Lung (tissue), 17 donors: ENCODE measurements at places on chromosomes 6 and 20. TPM values are rescaled to one million over a fixed set of nuclear protein-coding genes. Genes with fewer than 3 reads are reported as not detected.

DNA sequence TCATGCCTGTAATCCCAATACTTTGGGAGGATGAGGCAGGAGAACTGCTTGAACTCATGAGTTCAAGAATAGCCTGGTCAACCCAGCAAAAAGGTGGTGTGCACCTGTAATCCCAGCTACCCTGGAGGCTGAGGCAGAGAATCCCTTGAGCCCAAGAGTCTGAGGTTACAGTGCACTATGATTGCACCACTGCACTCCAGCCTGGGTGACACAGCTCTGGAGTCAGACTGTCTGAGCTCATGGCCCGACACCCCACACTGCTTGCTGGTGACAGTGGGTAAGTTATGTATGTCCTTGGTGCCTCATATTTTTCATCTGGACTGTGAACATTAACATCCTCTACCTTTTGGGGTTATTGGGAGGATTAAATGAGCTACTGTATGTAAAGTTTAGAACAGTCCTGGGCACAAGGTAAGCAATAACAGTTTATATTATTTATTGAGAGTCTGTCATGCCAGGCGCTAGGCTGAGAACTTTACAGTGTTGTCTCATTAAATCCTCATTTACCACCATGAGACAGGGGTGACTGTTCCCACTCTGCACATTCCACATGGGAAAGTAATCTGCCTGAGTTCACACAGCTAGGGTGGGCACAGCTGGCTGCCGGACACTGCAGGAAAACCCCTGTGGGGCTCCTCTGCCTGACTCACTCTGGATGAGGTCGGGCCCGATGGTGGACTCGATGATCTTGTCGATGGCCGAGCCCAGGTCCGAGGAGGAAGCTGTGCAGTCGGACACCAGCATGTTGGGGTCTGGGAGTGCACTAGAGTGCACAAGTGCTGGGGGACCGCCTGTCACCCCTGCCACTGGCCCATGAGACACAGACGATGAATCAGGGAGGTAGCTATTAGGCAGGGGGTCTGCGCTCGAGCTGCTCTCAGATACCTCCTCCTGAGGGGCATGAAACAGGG is 2.9 kb downstream of the ZNF335 start:
- DNase-seq = no peak

- no peak for DNase-seq
Observed at GRCh38 chr6:166119116-166119911, 48.3 kb downstream of the TBXT start.

- peak; percentile 84 for DNase-seq
Observed at GRCh38 chr6:77457720-77458349, 5.5 kb downstream of the HTR1B start.

The CGA gene
- not detected for total RNA-seq

GRCh38 chr6:100228834-100229441 is 234.9 kb upstream of the MCHR2 start:
- peak; percentile 70 for DNase-seq

The ZNFX1 gene
- 25.8 TPM for total RNA-seq

- DNase-seq = no peak
Observed at GRCh38 chr20:15138548-15139126, 801.2 kb upstream of the FLRT3 start.

The PSMB8 gene
- 79.0 TPM for total RNA-seq

The KCNG1 gene
- total RNA-seq = 0.31 TPM

DNA sequence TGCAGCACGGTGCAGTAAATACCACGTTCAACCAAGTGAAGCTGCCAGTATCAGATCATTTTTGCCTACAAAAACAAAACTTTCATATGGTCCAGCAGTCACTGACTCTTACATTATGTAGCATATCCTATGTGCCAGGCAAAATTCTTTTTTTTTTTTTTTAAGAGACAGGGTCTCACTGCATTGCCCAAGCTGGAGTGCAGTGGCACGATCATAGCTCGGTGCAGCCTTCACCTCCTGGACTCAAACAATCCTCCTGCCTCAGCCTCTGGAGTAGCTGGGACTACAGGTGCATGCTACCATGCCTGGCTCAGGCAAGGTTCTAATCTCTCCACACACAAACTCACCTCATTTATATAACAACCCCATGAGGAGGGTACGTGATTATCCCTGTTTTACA is 208.6 kb upstream of the JARID2 start:
- no peak for DNase-seq

The NKAIN4 gene
- not detected for total RNA-seq

DNA sequence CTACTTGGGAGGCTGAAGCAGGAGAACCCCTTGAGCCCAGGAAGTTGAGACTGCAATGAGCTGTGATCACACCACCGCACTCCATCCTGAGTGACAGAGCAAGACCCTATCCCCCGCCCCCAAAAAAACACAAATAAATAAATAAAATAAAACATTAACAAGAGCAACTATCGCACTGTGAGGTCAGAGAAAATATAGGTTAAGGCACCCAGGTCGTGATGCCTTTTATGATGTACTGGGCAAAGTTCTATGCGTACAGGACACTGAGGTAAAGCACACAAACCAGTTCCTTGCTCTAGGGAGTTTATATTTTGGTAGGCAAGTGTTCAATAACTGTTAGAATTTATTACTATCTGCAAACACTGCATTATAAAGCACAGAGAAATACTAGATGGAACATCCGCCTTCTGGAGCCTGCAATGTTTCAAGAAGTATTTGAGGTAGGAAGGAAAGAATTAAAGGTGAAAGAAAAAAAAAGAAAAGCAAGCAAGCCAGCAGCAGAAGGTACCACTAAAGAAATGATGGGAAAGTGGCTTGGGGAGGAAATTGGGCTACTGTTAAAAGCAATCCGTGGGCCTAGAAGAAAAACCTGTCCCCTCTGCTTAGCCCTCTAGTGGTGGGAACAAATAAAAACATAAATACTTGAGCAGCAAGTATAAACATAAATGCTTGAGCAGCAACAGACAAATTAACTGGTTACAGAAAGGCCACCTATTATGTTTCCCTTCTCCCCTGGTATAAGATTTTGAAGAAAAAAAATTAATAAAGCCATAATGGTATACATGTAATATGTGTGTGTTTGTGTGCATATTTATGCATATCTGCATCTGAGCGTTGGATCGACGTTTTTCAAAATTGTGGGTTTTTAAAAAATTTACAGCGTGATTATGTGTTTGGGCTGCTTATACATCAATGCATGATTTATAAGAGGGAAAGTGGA is 128.0 kb downstream of the PHACTR1 start:
- peak; percentile 20 for DNase-seq

The EFCAB8 gene
- total RNA-seq = 0.57 TPM

GRCh38 chr6:91166271-91167046 is 579.6 kb upstream of the MAP3K7 start:
- DNase-seq = no peak

The RIPPLY2 gene
- total RNA-seq = not detected

GRCh38 chr20:35311822-35312221 is 19.6 kb upstream of the FAM83C start:
- DNase-seq = no peak

The HINT3 gene
- total RNA-seq = 41.9 TPM

DNA sequence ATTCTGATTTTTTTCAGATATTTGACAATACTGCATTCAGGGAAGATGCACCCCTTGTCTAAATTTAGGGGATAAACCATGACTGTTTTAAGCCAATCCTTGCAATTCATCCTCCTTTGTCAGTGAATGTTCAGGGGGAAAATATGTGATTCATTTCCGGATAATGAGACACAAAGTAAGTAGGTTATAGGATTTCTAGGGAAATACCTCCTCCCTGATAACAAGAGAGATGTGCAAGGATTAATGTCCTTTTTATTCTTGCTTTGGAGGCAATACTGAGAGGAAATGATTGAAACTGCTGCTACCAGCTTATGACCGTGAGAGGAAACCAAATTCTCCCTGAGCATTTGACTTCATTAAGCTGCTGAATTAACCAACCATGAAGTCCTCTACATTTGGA is 161.3 kb upstream of the EYA4 start:
- no peak for DNase-seq

- DNase-seq = no peak
Observed at GRCh38 chr6:16292942-16293341, 54.6 kb downstream of the GMPR start.

DNA sequence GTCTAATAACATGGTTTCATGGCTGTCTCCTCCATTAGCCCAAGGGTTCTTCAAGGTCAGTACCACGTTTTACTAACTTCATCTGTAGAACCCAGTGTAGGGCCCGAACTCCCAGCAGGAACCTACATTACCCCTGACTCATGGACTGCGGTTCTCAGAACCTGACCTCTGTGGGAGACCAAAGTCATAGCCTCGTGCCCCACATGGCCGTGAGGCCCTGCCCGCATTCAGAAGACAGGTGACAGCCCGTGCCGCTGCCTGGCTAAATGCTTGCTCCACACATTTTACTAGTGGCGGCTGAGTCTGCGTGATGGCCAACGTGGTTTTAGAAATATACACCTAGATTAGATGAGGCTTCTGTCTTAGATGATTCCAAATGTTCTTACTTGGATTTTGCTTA is 94.9 kb downstream of the CDH4 start:
- no peak for DNase-seq

DNA sequence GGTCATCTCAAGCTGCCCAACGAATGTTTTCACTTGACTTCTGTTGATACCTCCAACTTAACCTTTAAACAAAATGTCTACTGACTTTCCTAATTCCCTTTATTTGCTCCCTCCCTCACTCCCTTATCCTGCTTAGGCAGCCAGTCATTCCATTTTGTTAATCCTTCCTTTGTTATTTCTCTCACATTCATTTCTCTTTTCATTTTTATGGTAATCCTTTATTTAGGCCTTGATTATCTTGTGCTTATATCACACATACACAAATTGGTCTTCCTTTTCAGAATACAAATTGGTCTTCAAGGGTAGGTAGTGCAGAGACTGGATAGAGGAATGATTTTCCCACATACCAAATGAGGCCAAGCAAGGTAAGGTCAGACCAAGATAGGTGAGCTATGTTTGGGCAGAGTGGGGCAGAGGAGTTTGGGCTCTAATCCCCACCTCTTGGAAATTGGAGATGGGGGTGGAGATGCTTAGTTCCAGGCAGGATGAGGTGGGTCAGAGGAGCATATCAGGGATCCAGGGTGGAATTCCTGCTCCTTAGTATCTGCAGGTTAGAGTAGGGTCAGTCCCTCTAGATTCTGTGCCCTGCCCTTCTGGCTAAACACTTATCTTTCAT is 2.0 kb upstream of the SPACA1 start:
- DNase-seq = no peak

GRCh38 chr20:33518071-33518470 is 28.2 kb downstream of the CBFA2T2 start:
- no peak for DNase-seq

DNA sequence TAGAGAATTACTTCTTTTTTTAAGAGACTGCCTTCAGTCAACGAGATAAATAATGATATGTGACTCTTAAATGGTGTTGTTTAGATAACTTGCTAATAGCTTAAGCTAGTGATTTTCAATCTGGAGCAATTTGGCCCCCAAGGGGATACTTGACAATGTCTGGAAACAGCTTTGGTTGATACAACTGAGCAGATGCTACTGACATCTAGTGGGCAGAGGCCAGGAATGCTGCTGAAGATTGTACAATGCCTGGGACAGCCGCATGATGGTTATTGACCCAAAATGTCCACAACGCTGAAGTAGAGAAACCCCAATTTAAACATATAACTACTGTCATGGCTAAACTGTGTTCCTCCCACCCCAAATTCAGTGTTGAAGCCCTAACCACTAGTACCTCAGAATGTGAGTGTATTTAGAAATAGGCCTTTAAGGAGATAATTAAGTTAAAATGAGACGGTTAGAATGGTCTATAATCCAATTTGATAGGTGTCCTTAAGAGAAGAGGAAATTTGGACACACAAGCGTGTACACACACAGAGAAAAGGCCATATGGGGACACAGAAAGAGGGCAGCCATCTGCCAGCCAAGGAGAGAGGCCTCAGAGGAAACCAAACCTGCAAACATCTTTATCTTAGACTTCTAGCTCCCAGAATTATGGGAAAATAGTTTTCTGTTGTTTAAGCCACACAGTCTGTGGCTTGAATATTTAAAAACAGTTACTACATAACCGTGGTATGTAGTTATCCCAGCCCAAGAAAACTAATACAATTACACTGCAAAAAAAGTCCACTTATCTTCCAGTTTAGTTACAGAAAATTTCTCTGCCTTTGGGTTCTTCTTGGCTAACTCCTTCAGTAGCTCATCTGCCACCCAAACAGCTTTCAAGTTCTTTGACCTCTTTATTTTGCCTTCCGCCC is 22.2 kb downstream of the RWDD2A start:
- DNase-seq = peak; percentile 89

DNA sequence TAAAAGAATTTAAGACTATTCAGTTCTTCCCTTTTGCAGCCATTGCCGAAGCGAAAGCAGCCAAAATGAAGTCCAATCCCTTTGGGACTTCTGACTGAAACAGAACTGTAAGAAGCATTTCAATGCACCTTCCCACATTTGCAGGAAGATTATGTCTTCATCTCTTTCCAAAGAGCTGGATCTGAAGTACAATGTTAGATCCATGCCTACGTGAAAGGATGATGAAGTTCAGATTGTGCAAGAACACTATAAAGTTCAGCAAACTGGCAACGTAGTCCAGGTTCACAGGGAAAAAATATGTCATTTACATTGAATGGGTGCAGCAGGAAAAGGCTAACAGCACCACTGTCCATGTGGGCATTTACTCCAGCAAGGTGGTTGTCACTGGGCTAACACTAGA is 6.0 kb upstream of the FILIP1 start:
- no peak for DNase-seq

- DNase-seq = peak; percentile 88
Observed at GRCh38 chr6:55578537-55579363, at the start of gene HMGCLL1. Gene HMGCLL1 (minus strand): TSS chr6:55579192. CDS start chr6:55579055, 137 bp downstream.

DNA sequence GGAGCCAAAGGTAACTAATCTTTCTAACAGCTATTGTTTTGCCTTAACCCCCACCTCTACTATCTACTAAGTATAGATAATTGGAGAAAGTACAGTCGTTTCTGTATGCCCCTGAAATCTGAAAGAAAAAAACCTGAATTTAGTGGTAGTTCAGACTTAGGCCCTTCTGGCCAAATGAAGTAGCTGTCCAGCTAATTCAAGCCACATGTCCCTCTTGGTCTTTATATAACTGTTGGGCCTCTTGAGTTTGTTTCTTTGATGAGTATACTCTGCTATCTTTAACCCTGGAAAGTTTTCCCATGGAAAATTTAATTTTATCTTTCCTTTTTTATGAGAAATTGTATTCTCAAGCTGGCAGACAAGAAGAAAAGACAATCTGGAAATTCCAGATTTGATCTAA is 73.0 kb upstream of the FAM8A1 start:
- no peak for DNase-seq

DNA sequence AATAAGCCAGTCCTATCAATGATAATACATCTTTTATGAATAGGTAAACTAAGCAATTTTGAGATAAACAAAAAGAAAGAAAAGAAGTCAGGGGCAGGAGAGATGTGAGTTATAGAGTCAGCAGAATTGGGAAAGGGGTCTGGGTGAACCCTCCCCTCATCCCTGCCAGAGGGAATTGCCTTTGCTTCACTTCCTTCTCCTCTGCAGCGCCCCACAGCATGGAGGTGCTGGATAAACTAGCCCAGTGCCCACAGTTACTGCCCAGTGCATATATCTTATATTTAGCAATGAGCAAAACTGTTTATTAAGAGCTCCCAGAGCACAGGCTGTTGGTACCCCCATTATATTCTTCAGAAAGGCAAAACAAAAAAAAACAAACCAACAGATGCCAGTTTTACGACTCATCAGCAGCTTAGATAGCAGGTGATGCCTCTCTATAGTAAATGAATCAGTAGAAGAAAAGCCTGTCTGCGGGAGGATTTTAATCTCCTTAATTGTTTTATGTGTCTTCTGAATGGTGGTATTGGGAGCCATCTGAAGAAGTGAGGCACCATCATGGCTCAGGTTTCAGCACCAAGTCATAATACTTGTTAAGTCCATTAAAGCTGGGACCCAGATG is 419.2 kb downstream of the EPM2A start:
- DNase-seq = no peak
